ENCODE measurements at places on chromosomes 5 and 9.
A peak's percentile ranks its signal among the peaks of the same experiment; 100 is the strongest.

GRCh38 chr9:119251936-119252335 is 117.3 kb downstream of the BRINP1 start:
- no peak for DNase-seq
- no peak overlapping the region for H3K4me3 ChIP-seq
- H3K27ac ChIP-seq = no peak overlapping the region
- no peaks in the 10 kb centered on the region for H3K36me3 ChIP-seq
- no peaks in the 10 kb centered on the region for H3K4me1 ChIP-seq
- H3K27me3 ChIP-seq = no peaks in the 10 kb centered on the region

- no peak for DNase-seq
- no peaks in the 10 kb centered on the region for H3K4me1 ChIP-seq
- H3K27ac ChIP-seq = no peak overlapping the region
- H3K36me3 ChIP-seq = no peaks in the 10 kb centered on the region
- peak overlapping the region; percentile 74 for H3K4me3 ChIP-seq
Observed at GRCh38 chr9:137606734-137607138, 1.2 kb downstream of the ARRDC1 start.

DNA sequence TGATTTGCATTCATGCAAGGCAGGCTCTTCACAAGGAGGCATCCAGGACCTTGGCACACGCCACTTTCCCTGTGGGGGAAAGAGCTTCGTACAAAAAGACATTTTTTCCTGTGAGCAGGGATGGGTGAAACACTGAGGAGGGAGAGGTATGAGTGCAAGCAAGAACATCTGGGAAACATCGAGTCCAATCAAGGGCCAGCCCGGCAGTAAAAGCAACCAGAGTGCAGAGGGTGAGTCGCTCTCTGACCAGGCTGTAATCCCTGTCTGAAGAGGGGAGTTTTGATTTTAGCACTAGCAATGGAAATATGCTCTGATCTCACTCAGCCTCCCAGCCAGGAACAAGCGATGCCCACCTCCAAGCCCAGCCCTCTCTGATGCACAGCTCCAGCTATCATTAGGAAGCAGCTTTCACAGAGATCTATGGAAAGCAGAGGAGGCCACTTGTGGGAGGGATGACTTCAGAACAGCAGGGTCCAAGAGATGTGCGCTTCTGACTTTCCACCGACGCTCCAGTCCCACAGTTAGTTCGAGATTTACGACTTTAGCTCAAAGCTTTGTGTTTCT is 211.0 kb upstream of the ADAMTS16 start:
- H3K27me3 ChIP-seq = no peaks in the 10 kb centered on the region
- H3K4me3 ChIP-seq = no peak overlapping the region
- H3K36me3 ChIP-seq = no peaks in the 10 kb centered on the region
- no peaks in the 10 kb centered on the region for H3K4me1 ChIP-seq

DNA sequence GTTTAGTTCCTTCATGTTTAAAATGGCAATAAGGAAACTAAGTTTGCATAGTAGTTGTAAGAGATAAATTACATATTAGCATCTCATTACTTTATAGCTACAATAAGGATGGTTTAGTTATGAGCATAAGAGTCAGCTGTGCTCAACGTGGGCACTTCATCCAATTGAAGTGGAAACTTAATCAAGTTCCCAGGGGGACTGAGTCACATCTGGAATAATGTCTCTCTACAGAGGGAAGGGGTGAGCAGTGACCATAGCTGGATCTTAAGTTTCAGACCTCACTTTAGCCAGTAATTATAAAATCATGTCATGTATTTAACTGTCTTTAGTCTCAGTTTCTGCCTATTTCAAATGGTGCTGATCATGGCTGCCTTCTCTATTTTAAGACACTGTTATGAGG is 36.8 kb upstream of the FAM240B start:
- no peaks in the 10 kb centered on the region for H3K27me3 ChIP-seq
- no peaks in the 10 kb centered on the region for H3K36me3 ChIP-seq

GRCh38 chr9:15416880-15417279 is 5.8 kb upstream of the SNAPC3 start:
- H3K4me1 ChIP-seq = peaks cover 2% of the 10 kb centered on the region
- no peak overlapping the region for H3K27ac ChIP-seq
- H3K27me3 ChIP-seq = no peaks in the 10 kb centered on the region
- DNase-seq = peak; percentile 53

GRCh38 chr5:169350759-169351240 is 49.9 kb upstream of the SLIT3 start:
- no peaks in the 10 kb centered on the region for H3K4me1 ChIP-seq
- H3K36me3 ChIP-seq = no peaks in the 10 kb centered on the region
- DNase-seq = no peak
- H3K27me3 ChIP-seq = no peaks in the 10 kb centered on the region

DNA sequence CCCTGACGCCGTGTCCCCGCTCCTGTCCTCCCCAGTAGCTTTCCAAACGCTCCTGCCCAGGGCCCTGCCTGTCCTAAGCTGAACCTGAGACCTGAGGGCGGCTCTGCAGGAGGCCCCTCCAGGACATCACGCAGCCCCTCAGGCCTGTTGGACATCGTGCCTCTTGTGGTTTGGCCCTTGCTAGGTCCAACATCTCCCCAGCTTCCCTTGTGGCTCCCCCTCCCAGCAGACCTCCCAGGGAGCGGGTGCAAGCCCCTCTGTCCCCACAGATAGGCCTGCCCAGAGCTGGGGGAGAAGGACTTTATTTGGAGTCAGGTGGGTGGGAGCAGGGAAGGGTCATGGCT is 4.1 kb downstream of the OBP2B start:
- no peaks in the 10 kb centered on the region for H3K4me1 ChIP-seq
- no peaks in the 10 kb centered on the region for H3K36me3 ChIP-seq
- peaks cover 7% of the 10 kb centered on the region for H3K27me3 ChIP-seq
- DNase-seq = no peak
- no peak overlapping the region for H3K4me3 ChIP-seq

GRCh38 chr9:117092582-117092981 is 322.3 kb downstream of the ASTN2 start:
- H3K27ac ChIP-seq = peak overlapping the region; percentile 34

DNA sequence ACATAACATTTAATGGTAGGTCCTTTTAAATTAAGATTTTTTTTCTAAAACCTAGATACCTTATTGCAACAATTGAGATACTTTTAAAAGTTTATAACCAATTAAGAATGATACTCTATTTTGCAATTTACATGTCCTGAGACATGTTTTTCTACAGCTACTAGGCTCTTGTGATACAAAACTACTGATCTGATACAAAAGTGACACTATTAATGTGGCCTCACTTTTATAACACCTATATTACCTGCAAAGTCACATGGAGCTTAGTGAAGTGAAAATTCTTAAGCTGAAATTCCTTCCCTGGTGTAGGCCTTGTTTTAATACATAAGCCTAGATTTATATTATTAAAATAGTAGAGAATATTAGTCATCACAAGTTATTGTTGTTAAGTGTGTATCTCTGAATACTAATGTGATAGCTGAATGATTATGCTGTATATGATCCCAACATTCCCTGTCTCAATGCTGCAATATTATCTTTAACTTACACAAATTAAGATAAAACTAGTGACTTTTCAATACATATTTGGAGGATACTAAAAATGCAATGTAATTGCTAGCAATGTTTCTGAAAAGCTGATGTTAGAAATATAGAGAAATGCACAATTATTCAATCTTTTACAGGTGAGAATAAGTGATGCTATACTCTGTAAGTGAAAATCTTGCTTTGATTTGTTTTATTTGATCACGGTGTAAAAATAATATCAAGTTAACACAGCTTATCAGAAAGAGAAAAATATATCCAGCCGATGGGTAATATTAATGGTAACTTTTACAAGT is 2.6 kb downstream of the NFIB start:
- H3K36me3 ChIP-seq = 0 out of 2 replicates have a peak, but pooled peaks cover 3% of the 10 kb centered on the region
- no peak overlapping the region for H3K4me3 ChIP-seq
- no peak for DNase-seq
- peaks cover under 1% of the 10 kb centered on the region for H3K4me1 ChIP-seq
- no peaks in the 10 kb centered on the region for H3K27me3 ChIP-seq

DNA sequence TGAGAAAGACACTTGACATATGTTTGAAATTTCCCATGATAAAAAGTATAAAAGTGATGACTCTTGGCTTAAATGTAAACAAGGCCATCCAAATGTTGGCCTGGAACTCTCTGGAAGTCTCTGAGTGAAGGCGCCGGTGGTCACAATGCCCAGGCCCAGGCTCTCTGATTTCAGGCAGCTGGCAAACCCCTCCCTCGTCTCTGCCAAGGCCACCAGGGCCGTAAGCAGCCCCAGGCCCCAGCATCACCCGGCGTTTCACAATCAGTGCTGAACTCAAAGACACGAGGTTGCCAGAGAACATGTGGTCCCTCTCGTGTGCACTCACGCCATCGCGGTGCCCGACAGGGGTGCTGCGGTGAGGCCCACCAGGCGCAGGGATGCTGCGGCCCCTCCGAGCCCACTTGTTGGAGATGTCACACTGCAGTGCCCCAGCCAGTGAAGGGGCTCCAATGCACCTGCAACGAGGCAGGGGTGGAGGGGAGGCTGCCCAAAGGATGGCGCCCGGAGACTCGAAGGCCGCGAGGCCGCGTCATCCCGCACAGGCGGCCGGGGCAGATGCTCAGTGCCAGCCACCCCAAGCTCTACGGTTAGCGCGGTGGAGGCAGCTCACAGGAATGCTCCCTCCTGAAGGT is 15.0 kb downstream of the LPCAT1 start:
- DNase-seq = no peak
- no peak overlapping the region for H3K4me3 ChIP-seq
- H3K4me1 ChIP-seq = peaks cover 55% of the 10 kb centered on the region
- H3K36me3 ChIP-seq = peaks cover 40% of the 10 kb centered on the region

GRCh38 chr5:149851211-149851610 is 93.4 kb downstream of the PDE6A start:
- H3K27ac ChIP-seq = no peak overlapping the region
- H3K27me3 ChIP-seq = no peaks in the 10 kb centered on the region

DNA sequence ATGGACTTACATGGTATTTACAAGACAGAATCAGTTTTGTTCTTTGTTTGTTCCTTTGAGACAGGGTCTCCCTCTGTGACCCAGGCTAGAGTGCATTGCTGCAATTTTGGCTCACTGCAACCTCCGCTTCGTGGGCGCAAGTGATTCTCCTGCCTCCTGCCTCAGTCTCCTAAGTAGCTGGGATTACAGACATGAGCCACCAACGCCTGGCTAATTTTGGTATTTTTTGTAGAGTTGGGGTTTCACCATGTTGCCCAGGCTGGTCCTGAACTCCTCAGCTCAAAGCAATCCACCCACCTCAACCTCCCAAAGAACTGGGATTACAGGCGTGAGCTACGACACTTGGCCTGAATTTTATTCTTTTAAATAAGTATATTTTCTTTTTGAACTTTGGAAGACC is 27.6 kb downstream of the RAB24 start:
- H3K36me3 ChIP-seq = peaks cover 37% of the 10 kb centered on the region
- no peaks in the 10 kb centered on the region for H3K27me3 ChIP-seq
